MM.1S (cell line): ENCODE measurements at places on chromosomes 2 and 18.

DNA sequence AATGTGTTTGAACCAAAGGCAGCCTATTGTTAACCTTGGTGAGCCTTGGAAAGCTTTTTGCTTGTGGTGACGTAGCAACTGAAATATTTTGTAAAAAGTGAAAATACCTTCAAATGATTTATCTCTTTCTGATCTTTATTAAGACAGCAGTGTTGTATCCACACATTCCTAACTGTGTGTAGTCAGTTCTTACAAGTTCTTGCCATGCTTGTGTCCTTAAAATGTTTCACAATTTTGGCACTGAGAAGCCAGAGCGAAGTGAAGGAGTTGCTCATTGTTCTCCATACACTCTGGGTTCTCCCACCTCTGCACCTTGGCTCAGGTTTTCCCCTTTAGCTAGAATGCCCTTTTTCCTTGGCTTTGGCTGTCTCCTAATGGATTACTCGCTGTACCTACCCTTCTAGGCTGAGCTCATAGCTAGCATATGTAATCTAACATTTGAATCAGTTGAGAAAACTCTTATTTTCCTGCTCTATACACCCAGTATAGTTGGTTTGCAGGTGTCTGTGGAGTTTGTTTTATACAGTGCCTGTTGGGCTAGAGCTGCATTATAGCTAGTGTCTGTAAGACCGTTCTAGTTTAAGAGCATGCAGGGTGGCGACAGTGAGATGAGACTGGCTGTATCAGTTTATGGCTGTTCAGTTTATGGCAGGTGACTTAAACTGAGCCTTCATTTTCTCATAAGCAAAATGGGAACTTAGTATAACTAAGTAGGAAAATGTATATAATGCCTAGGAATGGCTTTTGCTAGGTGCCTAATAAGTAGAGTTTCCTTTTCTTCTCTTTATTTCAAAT, 45.5 kb downstream of the FMNL2 start:
- no peak for DNase-seq

DNA sequence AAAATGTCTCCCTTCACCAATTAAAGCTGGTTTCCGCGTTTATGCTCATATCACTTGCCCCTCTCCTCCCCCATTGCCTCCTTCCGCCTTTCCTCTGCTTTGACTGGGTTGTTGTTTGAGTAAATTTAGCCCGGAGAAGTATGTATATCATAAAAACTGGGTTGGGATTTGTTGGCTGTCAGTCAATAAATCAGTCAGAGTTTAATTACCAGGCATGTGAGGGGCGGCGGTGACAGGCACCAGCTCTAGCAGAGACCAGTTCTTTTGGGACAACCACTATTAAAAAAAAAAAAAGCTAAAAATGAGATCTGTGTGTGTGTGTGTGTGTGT, 382.4 kb upstream of the SMIM21 start:
- no peak for DNase-seq

GRCh38 chr18:76972846-76973519, 150.6 kb downstream of the ZNF236 start:
- DNase-seq, result no peak

GRCh38 chr2:205218056-205218455, 464.2 kb upstream of the NRP2 start:
- no peak for DNase-seq

DNA sequence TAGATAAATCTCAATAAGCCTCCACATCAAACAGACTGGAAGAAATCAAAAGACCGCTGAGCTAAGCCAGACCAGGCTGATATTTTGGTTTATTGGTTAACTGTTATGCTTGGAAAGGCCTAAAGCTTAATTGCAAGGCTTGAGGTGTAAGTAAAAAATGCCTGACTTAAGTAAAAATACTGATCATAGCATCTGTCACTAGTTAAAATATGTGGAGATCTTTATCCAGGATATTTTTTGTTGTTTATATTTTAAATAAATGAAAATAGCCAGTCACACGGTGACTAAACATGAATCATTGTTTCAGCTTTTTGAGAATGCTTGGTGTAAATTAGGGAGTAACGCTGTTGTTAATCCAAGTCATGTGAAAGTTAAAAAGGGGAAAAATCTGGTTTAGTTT, 127.9 kb downstream of the THADA start:
- DNase-seq, result no peak

GRCh38 chr18:58937071-58937886, 72.6 kb downstream of the ZNF532 start:
- no peak for DNase-seq

- DNase-seq, result peak; percentile 82
Observed at GRCh38 chr2:185738679-185739472, at the start of gene FSIP2. FSIP2 (plus strand) TSS chr2:185738804; CDS start chr2:185738895, 91 bp downstream.

- DNase-seq, result no peak
Observed at GRCh38 chr18:27214831-27215230, 29.7 kb upstream of the CHST9 start.

DNA sequence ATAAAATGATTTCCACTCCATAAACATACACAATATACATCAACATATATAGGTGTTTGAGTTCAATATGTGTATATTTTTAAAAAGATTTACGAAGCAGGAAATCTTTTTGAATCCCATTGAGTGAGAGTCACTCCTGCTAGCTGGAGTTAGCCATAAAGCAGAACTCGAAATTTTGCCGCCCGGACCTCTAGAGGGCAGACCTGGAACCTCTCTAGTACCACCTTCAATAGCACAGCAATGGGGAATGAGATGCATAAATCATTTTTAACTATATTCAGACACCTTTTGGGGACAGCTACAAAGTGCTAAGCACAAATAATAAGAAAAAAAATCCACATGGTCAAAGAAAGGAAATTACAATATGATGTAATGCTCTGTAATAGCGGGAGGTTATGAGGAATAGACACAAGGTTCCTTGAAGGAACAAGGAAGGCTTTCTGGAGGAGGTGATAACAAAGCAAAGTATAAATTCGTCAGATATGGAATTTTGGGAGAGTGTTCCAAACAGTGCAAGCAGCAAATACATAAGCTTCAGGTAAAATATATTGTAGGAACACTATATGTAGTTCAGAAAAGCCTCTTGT, 533.4 kb downstream of the ERBB4 start:
- DNase-seq, result peak; percentile 32

DNA sequence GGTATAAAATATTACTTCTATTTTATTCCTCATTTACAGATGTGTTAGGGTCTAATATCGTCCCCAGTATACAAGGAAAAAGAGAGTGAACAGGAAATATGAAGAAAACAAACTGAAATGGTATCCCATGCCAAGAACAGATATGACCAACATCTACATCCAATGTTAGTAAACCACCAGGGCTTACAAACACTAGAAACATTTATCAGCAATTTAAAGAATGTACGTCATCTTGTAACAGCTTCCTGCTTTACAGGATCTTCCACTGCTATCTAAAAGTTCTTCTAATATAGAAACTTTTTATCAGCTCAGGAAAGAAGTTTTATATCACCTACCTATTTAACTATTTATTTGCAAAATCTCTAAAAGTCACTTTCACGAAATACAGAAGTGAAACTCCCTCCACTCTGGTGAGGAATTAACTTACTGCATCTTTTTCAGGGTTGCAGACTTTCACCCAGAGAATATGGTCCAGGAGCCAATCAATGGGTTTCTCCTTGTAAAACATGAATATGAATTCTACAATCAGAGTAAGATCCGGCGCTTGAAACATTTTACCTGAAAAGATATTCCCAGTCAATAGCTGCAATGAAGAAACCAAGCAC, 35.2 kb downstream of the UNC50 start:
- DNase-seq, result no peak

DNA sequence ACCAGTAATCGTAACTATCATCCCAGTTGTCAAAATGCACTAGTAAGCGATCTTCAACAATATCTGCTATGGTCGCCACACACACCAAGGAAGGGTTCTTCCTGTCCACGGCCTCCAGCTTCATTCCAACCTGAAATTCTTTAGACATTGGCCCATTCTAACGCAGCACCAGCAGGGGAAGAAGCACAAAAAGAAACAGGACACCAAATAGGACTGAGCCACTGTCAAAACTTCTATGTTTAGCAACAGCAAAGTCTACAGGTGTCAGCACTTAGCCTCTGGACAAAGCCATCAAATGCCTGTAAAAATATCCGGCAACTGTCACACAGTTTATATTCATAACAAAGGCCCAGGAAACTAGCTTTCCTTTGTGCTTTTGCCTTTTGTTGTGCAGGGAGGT, 175.0 kb downstream of the L3MBTL4 start:
- peak; percentile 37 for DNase-seq

DNA sequence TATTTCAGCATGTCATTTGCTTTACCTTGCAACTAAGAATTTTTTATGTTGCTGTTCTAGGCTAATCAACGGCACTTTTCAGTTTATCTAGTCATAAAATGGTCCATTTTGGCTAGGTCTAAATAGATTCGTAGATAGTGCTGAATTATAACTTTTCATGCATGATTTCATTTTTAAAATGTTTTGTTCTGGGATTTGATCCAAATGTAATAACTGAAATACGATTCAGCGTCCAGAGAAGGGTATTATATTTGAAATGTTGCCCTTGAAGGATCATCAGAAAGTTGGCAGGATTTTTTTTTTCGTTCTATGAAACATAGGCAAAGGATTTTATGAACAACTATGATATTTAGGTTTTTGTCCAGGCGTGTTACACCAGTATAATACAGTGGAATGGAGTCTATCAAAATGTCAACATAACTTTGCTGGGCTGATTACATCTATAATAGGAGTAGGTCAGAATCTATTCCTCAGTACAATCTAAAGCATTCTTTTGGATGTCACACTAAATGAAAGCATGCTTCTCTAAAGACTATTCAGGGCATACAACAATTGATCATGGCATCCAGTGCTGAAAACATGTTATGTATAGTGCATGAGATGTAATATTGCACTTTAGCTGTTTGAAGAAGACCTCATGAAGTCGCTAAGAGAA, 24.8 kb downstream of the TTC27 start:
- DNase-seq, result no peak

DNA sequence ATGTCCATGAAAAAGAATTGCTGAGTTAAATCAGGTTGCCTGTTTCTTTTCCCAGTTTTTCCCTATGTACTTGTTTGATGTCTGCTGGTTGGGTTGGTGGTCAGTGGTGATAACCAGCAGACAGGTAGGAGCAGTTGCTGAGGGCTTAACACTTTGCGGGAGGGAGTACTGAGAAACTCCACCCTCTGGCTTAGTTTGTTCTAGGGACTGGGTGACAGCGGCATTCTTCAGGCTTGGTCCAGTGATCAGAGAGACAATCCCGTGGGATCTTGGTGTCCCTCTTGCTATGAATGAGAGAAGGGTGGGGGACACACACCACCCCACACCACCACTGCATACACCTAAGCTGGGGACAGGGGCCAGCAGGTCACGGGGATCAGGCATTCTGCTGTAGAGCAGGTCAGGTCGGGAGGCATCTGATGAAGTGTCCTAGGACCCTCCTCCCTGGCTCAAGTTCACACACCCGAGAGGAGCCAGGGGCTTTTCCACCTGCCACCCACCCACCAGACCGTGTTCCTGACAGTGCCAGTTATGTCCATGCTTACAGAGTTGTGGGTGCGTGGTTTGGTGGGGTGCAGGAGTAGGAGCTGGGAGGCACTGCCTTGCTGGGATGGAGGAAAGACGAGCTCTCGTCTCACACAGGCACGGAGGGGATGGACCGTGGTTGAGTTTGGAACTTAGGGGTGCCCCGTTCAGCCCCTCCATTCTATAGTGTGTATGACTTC, 21.3 kb upstream of the ALLC start:
- DNase-seq, result no peak

GRCh38 chr2:66866331-66867062, 431.6 kb downstream of the MEIS1 start:
- DNase-seq, result no peak

DNA sequence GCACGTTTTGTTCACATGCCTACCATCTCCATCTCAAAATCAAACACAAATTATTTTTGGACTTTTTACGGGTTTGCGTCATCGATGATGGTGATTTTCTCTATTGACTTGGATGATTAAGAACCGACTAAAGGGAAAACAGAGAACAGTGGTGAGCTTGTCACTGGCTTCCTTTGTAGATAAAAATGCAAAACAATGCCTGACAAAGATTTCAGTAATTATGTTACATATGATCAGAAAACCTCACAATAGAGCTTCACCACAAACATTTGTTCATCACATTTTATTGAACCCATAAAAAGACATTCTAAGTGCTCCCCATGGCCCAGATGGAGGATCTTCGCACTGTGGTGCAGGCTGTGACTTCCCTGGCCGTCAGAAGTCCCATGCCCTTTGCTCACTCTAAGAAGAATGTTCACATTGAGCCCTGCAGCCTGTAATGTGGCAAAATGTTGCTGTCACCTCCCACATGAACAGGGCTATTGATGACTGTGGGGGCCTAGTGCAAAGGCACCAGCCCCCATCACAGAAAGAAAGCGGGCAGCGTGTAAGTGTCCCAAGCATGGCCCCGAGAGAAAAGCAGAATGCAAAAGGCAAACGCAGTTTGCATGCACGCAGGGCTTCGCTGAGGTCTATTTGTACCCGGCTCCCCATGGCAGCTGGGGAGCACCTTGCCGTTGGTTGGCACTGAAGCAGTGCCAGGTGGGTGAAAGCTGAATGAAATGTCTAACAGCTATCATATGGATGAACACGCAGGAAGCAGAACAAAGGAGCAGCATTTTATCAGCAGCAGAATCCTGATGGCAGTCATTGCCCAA, 60.6 kb downstream of the BCL2 start:
- no peak for DNase-seq

DNA sequence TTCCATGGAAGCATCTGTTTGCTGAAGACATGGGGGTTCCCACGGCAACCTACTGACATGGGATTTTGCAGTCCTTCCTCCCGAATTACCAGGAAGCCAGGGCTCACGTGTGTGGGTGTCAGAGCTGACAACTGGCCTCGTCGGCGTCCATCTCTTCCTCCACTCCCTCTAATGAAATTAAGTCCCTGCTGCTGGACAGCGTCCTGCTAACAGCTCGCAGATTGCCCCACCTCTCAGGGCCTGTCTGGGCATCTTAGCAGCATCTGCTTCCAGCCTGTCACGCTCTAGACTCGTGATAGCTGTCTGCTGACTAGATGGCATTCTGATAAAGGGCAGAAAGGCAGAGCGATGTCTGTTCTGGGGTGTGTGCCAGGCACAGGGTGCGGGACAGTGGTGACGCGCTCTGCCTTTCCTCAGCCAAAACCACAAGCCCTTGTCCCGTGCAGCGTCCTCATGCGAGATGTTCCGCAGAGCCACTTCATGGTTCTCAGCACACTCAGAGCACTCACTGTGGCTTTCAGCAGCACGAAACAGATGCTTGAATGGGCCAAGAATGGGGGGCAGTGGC, 161.1 kb downstream of the ARL4C start:
- DNase-seq, result no peak

DNA sequence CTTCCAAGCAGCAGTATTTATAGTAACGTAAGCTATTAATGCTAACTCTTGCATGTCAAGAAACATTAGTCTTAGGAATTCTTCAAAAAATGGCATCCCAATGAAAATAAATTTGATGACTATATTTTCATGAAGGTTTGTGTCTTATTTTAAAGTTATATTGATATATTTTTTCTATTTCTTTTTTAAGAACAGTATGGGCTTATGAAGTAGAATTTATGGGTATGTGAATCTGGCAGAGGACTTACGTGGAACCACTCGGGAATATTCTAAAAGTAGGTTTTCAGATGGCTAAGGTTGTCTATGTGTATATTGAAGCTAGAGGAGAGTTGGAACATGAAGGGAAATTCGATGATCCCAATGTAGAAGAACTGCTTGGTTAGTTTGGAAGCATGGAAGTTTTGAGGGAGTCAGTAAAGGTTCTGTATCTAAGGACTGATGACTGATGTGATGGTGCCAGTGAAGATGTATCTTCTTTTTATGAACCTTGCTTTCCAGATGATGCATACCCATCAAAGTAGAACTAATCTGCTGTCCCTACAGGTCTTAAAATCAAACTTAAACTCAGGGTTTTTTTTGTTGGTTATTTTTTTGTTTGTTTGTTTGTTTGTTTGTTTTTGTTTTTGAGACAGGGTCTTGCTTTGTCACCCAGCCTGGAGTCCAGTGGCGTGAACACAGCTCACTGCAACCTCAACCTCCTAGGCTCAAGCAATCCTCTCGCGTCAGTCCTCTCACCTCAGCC, 39.5 kb downstream of the DDX1 start:
- DNase-seq, result no peak
